Stimulated activated CD8-positive, alpha-beta memory T cell treated with anti-CD3 and anti-CD28 coated beads, Interleukin-4, amount 100 ng/mL, for 48 hours (primary cell): ENCODE measurements at places on chromosomes 12 and 14.

DNA sequence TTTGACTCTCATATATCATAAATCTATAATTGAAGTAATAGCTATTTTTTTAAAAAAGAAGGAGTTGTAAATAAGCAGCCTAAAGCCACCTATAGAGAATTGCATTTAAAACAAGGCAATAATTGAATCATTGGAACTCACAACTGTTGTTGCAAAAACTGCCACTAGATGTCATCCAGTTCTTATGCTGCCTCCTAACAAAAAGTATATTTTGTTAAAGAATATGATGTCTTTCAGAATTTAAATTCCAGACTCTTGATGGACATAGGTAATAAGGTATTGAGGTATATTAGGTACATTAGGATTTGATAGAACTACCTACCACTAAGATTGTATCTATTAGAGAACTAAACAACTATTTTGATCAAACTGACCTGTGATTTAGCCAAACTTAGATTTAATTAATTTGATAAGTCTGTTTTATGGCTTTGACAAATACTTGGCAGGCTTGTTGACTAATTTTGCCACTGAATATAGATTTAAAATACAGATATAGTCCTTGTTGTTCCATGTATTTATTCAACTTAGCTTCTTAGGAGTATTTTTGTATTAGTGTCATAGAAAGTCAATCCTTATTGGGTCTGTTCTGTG, 401.4 kb downstream of the RPL10L start:
- no peak for DNase-seq

DNA sequence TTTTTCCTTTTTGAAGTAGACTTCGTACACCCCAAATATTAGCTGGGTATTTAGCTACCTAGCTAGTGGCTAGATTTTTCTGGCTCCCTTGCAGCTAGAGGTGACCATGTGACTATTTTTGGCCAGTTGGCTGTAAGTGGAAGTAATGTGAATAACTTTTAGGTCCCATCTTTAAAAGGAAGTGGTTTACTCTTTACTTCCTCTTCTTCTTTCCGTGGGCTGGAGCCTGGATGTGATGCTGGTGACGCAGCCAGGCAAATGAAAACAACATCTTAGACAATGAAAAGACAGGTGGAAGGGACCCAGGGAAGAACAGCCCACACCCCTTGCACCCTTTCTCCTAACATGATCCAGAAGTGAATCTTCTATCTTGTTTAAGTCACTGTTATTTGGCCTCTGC, 245.5 kb downstream of the ATP23 start:
- no peak for DNase-seq

- DNase-seq = no peak
Measured at GRCh38 chr12:128337431-128338170, 70.6 kb downstream of the TMEM132C start.

DNA sequence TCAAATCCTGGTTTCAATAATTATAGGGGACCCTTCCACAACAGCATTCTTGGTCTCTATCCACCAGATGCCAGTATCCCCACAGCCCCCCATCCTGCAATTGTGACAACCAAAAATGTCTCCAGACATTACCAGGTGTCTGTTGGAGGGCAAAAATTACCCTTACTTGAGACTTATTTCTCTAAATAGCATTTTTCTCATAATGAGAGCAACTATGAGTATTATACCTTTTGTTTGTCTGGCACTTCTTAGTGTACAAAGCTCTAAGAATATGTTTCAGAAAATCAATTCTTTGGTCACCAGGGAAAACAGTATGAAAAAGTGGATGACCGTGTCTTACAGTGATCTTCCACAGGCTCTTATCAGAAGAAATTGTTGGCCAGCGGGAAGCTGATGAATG, 27.5 kb upstream of the RMST start:
- no peak for DNase-seq

DNA sequence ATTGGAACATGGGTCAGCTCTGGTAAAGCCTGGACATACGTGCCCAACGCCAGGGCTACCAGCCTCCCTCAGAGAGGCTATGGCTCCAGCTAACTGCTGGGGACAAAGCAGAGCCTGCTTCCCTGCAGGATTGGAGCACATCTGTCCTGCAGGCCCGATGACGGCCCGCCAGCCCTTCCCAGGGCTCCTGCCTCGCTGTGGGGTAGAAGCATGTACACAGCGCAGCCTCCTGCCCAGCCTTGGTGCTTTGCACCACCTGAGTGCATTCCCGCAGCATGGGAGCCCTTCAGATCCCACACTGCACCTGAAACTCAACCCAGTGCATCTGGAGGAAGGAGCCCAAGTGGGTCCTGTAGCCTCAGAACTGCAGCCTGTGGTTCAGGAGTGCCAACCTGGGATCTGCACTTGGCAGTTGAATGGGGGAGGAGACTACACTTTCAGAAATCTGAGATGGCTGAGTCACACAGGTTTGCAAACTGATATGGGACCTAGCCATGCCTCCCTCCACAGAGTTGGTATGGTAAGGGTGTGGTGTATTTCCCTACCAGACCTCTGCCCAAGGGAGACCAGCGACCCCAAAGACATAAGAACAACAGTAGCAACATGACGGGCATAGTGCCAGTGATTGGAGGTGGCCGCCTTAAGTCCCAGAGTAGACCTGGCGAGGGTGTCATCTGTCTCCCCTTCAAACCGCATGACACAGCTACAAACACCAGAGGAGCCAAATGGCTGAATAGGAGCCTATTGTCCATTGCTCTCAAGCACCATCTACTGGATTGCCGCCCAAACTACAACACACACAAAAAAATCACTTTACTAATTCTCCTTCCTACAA, 273.9 kb upstream of the MIS18BP1 start:
- no peak for DNase-seq

- no peak for DNase-seq
Measured at GRCh38 chr12:41189395-41190251, 1.5 kb downstream of the PDZRN4 start.

DNA sequence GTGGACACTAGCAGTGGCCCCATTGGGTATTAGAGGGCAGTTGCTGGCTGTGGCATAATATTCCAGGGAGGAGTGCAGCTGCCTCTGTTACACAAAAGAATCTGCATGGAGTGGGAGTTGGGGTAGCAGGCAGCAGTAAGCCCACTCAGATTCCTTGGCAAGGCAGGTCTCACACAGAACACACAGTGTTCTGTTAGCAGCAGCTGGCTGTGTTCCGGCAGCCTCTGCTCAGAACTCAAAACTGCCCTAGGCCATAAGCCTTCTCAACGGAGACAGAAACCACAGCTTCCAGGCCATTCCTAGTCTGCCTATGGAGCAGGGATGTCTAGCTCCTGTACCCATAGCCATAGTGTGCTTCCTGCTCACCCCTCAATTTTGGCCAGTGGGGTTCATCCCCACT, 1085.4 kb downstream of the SLC6A15 start:
- DNase-seq = no peak

GRCh38 chr12:90958347-90958746, 3.4 kb upstream of the CCER1 start:
- DNase-seq = no peak

DNA sequence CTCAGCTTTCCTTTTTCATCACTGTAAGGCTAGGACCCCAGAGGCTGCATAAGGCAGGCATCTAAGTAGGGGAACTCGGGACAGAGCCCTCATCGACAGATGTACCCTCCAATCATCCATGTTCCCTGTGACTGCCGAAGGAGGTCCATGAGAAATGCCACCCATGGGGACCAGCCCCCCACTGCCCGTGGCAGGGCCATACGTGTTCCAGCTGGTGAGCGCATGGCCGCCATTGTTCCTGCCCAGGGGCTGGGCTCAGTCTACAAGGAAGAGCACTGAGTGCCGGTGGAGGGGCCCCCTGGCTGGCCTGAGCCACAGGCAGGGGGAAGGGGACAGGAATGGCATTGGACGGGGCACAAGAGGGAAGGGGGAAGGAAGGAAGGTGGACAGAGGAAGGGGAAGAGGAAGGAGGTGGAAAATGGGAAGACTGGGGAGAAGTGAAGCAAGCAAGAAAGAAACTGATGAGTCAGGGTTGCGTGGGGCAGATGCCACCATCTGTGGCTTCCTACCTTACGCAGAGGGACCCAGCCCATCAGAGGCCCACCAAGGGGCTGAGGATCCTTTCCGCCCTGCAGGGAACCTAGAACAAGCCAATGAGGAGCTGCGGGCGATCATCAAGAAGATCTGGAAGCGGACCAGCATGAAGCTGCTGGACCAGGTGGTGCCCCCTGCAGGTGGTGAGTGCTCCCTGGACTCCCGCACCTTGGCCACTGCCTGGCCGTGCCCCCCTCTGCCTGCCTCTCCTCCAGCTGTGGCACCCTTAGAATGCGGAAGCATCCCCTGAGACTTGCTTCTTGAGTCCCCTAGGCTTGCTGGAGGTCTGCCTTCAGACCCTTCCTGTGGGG, 120.6 kb upstream of the FKBP4 start:
- DNase-seq = no peak

DNA sequence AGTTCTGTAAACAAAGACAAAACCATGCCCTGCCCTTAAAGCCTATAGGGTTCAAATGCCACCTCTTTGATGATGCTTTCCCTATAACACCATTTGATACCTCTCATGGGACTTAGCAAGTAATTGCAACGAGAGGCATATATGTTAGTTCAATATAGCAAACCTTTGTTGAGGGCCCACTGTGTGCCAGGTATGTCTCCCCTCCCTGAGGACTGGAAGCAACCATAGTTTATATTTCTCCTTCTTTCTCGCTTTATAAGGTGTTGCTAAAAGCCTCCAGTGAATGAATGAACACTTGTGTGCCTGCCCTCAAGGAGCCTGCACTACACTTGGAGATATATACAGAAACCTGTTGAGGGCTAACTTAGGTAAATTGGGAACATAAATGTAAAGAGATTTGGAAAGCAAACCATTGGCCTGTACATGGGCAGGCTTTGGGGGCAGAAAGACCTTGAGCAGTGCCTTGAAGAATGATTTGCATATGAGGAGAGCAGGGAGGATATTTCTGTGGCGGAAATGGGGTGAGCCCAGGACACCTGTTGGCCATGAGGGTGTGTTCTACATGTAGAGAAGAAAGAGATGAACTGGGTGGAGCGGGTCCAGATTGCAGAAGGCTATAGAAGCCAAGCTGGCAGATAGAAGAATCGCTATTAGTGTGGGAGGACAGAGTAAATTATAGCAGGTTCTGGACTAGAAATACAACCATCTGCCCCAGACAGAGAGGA, 1.8 kb upstream of the CKAP4 start:
- DNase-seq = no peak

DNA sequence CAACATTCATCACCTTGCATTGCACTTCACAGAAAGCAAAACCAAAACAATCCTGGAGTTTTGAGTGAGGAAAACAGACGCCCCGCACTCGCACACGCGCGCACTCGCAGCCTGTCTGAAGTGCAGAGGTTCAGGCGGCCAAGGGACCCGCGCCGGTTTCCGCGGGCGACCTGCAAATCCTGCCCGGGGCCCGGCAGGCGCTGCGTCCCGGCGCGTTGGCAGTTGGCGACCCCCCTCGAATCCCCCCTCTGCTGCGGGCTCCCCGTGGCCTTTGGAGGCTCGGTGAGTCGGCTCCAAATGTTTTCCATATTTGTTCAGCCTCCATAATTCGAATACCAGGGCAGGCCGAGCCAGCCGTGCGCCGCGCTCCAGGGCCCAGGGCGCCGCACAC, at the start of gene SSPN:
Gene SSPN (plus strand): TSS at position 324 of the 391 bp plus-strand sequence. CDS start 100 bp downstream, outside the sequence.
- DNase-seq = no peak

DNA sequence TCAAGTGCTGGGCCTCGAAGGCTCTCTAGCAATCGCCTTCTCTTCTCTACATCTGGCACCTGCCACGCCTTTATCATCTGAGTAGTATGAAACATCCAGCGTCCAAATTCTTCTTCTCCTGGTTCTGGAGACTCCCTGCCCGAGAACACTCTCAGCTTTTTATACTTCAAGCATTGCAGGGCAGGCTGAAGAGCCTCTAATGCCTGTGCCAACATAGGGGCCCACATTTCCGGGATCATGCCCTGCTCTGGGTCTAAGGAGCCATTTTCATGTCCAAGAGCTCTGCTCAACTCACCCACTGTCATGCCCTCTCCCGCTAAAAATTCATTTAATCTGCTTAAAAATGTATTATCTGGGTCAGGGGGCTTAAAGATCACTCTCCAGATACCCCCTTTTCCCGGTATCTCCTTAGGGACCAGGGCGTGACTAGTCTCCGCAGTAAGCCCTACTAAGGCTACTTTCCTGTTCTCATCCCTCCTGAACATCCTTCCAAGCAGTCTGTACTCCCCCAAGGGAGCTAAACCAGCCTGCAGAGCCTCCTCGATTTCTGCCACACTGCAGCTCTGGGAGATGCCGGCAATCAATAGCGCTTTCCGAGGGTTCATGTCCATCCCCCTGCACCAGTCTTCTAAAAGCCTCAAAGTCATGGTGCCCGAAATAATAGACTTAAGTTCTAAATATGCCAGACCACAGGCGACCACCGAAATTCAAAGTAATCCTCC, 940 bp downstream of the MOAP1 start:
- DNase-seq = no peak

- no peak for DNase-seq
Measured at GRCh38 chr14:96231526-96232130, 24.4 kb upstream of the BDKRB1 start.

- DNase-seq = peak; percentile 73
Measured at GRCh38 chr14:60721326-60722106, 2.6 kb downstream of the SIX4 start.

GRCh38 chr14:105533391-105533790, 7.0 kb downstream of the TMEM121 start:
- DNase-seq = no peak

GRCh38 chr14:104936361-104937155, 11.9 kb downstream of the PLD4 start:
- no peak for DNase-seq

DNA sequence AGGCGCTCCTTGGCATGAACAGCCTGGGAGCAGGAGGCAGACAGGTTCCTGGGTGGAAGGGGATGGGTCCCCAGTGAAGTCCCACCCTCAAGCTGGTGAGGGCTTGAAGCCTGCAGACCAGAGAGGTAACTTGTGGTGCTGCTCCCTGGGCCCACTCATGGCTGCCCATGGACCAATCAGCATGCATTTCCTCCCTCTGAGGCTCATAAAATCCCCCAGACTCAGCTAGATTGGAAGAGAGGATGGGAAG, 50.2 kb downstream of the A2M start:
- DNase-seq = no peak

DNA sequence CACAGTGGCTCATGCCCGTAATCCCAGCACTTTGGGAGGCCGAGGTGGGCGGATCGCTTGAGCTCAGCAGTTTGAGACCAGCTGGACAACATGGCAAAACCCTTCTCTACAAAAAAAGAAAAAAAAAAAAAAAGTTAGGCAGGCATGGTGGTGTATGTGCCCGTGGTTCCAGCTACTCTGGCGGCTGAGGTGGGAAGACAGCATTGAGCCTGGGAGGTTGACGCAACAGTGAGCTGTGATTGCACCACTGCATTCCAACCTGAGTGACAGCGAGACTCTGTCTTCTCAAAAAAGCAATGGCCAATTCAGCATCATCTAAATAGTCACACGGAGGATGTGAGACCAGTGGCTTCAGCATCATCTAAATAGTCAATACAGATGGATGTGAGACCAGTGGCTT, 10.4 kb upstream of the SAMD4A start:
- no peak for DNase-seq

GRCh38 chr12:89752341-89752740, 43.7 kb upstream of the ATP2B1 start:
- no peak for DNase-seq

GRCh38 chr12:6772331-6772695, at the start of gene LAG3:
Gene LAG3, plus strand, starts transcription at chr12:6772520. Its CDS starts 333 bp downstream, at chr12:6772853.
- DNase-seq = peak; percentile 86
